Naive B cell (primary cell): ENCODE measurements at places on chromosomes 13 and 19.

- no peak for DNase-seq
These were observed 1.6 kb downstream of the LPAR6 start for GRCh38 chr13:48411147-48411794.

DNA sequence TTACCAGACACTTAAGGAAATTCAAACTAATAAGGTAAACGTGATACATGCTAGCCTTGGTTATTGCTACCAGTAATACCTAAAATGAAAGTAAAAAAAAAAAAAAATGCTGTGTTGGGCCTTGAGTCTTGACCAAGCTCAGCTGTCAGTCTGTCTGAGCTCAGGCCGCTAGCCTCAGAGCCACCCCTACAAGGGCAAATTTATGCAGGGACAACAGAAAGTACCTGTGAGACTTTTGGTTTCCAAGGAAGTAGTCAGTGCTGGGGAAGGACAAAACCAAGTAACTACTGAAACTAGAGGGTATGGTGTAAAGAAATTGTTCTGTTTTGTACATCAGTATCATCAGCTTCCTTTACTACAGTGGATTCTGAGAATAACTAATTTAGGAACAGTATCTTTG lies 134.3 kb upstream of the SLITRK5 start:
- no peak for DNase-seq

GRCh38 chr19:4571305-4571917 lies 11.9 kb upstream of the SEMA6B start:
- DNase-seq, result no peak

DNA sequence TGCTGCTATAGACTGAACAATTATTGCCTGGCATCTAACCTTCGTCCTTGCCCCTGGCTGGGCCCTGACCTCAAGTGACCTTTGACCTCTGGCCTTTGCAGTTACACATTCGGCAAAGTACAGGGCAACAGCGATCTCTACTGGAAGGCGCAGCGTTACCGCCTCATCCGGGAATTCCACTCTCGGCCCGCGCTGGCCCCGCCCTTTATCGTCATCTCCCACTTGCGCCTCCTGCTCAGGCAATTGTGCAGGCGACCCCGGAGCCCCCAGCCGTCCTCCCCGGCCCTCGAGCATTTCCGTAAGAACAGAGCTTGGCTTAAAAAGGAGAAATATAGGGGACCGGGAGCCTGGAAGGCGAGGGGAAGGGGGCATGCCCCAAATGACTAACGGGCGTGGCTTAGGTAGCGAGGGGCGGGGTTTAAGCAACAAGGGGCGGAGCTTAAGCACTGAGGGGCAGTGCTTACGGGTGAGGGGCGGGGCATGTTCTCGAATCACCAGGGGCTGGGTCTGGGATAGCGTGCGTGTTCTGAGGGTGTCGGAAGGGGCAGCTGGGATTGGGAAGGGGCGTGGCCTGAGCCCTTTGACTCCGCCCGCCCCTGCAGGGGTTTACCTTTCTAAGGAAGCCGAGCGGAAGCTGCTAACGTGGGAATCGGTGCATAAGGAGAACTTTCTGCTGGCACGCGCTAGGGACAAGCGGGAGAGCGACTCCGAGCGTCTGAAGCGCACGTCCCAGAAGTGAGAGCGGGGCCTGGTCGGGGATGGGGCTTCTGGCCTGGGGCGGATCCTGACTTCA lies 52.7 kb downstream of the TRPM4 start:
- DNase-seq, result peak; percentile 26

DNA sequence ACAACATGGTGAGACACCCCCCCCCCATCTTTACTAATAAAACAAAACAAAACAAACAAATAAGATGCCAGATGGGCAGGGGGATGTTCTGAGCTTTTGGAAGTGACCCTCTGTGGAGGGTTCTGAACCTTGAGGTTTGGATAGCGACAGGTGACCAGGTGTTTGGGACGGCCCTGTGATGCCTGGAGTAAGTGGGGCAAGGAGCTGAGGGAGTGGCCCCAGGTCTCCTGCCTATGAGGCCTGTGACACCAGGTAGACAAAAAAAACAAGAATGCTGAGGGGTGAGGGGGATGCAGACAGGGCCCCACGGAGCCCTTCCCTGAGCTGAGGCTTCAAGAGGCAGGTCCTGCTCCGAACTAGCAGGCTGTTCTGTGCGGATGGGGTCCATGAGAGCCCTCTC lies 9.2 kb downstream of the ADGRE2 start:
- no peak for DNase-seq

GRCh38 chr13:67123165-67123564 lies 107.0 kb downstream of the PCDH9 start:
- DNase-seq, result no peak

DNA sequence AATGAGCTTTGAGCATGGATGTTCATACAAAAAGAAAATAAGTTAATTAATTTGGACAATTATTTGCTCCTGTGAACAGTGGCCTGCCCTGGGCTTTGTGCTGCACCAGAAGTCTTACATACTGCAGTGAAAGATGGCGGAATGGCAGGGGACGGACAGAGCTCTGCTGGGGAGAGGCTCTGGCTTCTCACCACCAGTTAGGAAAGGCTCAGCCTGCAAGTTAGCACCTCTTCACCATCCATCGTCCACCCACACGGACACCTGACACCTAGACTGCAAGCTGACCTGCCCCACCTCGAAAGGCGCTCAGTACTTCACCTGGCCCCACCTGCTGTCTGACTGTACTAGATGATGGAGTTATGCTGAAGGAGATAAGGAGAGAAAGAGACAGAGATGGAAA lies 203.9 kb upstream of the IRS2 start:
- no peak for DNase-seq

DNA sequence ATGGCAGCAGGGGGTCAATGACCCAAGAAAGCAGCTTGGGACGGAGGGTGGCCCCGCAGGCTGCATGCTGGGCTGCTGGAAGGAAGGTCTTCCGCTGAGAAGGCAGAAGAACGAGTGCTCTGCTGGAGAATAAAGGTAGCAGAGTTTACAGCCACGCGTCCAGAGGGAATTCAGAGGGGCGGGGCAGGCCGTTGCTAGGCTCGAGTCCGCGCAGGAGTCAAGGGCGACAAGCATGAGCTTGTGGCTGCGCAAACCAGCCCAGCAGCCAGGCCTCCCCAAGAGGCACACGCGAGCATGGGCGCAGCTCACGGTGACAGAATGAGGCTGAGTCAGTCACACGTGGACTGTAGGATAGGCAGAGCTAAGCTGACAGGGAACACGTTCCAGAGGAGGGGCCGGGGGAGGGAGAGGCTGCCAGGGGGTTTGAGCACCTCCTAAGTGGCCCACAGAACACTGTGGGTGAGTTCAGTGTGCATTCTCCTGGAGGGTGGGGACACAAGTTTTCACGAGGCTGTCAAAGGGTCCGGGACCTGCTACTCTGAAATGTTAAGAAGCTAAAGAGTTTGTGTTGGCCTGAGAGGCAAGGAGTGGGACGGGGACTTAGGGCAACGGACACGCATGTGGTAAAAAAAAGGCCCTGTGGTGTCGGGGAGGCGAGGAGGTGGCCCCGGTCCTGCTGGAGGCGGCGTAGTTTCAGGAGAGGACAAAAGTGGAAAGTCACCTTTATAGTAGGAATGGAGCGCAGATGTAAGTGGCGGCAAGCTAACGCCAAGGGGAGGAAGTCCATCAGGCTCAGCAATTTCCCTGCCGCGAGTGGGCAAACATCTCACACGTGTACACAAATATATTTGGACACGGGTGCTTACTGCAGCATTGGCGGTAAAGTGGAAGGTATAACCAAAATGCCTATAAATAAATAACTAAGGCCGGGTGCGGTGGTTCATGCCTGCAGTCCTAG lies 17.7 kb downstream of the RFX2 start:
- DNase-seq, result no peak

DNA sequence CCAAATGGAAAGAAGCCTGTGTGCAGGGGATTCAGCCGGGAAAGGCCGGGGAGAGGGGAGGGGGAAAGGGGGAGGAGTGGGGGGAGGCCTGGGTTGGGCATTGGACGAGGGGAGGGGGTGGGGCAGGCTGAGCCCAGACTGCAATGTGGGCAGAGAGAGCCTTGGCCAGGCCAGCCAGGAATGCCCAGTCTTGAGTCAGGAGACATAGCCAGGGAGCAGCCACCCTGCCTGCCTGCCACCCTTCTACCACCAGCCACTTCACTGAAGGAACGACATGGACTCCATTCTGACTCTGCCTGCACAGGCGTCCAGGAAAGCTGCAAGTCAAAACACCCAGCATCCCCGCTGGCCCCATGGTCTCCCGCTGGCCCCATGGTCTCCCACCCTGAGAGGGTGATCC lies 498 bp downstream of the PROZ start:
- DNase-seq, result no peak

DNA sequence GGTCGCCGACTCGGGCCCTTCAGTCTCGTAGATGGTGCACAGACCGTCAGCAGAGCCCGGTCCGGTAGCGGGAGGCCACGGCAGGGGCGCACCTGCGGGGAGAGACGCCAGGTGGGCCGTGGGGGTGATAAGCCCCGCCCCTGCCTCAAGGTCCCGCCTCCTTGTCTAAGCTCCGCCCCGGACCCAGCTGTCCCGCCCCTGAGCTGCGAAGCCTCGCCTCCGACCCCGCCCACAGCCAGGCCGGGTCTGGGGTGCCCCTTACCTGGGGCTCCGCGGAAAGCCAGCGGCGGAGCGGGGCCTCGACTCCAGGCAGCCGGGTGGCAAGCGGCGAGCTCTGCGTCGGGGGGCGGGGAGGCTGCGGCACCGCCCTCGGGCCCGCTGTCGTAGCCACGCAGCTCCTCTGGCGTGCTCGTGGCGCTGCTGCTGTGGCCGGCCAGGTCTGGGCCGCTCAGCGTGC lies 4.7 kb downstream of the PRR36 start:
- DNase-seq, result peak; percentile 84

- DNase-seq, result no peak
These were observed at the start of gene LRRC4B for GRCh38 chr19:50567882-50568727. LRRC4B (minus strand) TSS chr19:50568435; CDS start chr19:50548838, 19,597 bp downstream.

- DNase-seq, result peak; percentile 71
These were observed 2.9 kb upstream of the HOOK2 start for GRCh38 chr19:12778017-12778904.

DNA sequence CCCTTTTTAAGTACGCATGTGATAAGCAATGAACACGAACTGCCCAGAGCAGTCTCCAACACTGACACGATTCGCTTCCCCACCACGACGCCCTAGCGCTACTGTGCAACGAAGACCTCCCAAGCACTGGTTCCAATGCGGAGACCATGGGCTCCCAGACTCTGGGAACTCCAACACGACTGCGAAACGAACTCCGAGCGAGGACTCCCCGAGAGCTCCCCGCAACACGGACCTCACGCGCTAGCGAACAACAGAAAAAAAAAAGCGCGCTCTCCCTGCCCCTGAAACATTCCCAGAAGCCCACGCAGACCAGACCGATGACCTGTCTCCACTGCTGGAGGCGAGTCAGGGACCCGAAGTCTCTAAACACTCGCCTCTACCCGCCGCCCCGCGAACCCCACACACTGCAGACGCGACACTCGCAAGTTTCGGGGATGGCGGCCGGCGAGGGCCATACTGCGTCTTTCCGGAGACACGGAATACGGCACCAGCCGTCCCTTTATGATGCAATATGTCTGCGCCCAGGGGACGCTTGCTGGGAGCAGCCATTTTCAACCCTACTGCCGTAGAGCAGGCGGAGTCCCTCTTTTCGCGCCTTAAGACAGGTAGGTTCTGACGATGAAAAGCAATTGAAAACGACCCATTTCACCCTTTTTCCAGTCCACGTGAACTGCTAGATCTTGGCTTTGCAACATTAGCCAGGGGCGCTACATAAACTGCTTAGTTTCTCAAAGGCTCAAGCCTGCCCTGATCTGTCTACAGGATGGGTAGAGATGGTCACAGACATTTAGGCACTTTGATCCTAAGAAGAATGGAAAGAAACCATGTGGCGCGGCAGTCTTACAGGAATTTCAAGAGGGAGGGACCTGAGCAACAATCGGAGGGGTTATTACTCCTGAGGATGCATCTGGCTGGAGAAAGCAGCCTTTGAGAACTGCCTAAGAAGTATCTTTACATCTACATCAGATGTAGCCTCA lies at the start of gene ZNF577:
Gene ZNF577 (minus strand): TSS at position 430 of the 977 bp plus-strand sequence. CDS start 7,569 bp downstream, outside the sequence.
- peak; percentile 76 for DNase-seq

DNA sequence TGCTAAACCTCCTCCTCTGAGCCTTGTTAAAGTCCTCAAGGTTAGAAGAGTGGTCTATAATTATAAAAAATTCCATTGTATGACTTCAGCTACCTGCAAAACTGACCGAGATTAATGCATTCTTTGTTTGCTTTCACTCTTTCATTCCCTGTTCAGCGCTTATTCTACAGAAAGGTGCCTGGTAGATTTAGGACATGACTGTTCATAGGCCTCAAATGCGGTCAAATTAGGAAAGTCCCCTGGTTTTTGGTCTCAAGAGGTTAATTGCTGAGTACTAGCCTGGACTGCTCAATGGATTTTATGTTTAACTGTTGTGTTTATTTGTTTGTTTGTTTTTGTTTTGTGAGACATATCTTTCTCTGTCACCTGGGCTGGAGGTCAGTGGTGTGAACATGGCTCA lies 35.4 kb downstream of the KL start:
- DNase-seq, result no peak

- no peak for DNase-seq
These were observed 319.9 kb downstream of the ATP8A2 start for GRCh38 chr13:25691654-25692053.

GRCh38 chr13:109642358-109642757 lies 144.0 kb downstream of the IRS2 start:
- no peak for DNase-seq

DNA sequence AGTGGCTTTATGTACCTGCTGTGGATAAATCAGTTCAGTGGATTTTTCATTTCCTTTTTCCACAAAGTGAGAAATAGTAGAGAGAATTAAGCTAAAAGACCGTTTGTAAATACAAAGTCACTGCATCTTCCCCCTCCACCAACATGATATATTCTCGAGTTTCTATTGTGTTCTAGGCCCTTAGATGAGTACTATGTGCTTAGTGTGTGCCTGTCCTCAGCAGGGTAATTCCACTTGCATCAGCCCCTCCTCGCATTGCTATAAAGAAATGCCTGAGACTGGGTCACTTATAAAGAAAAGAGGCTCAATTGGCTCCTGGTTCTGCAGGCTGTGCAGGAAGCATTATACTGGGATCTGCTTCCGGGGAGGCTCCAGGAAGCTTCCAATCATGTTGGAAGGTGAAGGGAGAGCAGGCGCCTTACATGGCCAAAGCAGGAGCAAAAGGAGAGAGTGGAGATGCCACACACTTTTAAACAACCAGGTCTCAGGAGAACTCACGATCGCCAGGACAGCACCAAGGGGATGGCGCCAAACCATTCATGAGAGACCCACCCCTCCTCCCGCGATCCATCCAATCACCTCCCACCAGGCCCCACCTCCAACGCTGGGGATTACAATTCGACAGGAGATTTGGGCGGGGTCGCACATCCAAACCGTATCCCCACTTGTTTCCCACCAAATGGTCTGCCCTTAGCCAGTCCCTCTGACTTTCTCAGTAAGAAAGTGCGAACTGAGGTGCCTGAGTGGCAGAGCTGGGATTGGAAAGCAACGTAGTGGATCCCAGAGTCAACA lies 102.3 kb upstream of the ABCC4 start:
- no peak for DNase-seq

- no peak for DNase-seq
These were observed 18.9 kb upstream of the BCL3 start for GRCh38 chr19:44729516-44730033.

GRCh38 chr13:72537395-72537780 lies 190.0 kb downstream of the MZT1 start:
- no peak for DNase-seq

DNA sequence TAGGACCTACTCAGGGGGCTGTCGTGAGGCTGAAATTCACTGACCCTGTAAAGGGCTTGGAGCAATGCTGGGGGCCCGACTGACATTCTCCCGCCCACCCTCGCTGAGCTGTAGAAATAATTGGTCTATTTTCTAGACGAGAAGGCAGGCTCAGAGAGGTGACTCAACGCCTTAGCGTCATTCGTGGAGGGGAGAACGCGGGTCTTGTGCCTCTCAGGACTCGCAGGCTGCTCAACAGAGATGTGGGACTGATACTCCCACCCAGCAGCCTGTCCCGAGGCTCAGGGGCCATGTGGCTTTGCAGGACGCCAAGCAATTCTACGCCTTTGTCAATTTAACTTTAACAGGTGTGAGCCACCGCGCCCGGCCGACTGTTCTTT lies 23.6 kb upstream of the ASPDH start:
- DNase-seq, result no peak
